Pulmonary artery endothelial cell (primary cell): ENCODE measurements at places on chromosomes 2 and 18.

- DNase-seq, result no peak
Measured at GRCh38 chr18:10195529-10195928, 258.9 kb upstream of the APCDD1 start.

GRCh38 chr2:23637011-23637778 lies 252.2 kb downstream of the KLHL29 start:
- peak; percentile 50 for DNase-seq

GRCh38 chr18:78582898-78583738 lies 396.5 kb upstream of the SALL3 start:
- DNase-seq, result no peak

DNA sequence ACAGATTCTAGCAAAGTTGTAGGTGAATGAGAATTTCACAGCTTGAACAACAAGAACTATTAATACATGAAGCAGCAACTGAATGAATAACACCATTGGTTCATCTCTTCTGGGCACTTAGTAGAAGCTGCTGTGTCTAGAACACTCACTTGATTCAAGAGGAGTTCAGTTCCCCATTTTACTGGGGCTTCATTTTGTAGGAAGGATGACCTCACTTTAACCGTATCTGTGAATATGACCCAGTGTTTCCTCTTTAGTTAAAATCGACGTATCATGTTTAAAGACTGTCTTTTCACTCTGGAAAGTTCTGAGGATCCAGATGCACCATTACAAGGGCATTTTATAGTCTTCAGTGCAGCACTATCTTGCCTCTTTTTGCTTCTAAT lies 47.8 kb downstream of the LRRTM1 start:
- no peak for DNase-seq

GRCh38 chr18:51907687-51908597 lies 432.1 kb upstream of the DCC start:
- DNase-seq, result no peak

DNA sequence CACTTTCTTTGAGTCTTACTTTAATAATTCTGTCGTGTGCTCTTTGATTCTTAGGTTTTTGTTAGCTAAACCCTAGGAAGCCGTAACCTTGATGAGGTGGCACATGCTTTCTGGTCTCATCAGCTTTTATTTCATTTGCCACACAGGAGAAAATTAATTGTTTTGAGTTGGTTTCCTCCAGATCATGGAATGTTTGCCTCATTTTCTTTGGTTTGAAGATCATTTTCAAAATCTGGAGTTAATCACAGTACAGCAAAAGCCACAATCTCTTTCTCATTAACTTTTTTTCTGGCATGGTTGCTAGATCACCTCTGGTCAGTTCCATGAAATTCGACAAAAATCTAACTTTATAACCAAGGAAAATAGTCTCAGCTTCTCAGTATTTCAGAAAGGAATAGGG lies 182.9 kb downstream of the MYO1B start:
- no peak for DNase-seq

DNA sequence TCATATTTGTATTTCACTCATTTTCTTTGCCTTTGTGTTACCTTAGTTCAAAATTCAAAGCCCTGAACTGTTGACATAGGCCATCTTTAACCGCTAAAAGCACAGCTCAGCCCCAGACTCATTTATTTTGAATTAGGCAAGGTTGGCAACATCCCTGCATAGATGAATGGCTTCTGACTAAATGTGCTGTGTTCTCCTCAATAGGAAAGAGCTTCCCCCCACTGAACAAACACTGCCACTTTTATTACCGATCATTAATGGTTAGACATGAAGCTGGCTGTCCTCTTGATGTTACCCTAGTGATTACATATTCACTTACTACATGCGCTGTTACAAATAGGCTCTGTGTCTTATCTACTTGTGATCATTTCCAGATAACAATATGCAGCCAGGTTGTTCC lies 170.7 kb downstream of the ADCYAP1 start:
- DNase-seq, result no peak

DNA sequence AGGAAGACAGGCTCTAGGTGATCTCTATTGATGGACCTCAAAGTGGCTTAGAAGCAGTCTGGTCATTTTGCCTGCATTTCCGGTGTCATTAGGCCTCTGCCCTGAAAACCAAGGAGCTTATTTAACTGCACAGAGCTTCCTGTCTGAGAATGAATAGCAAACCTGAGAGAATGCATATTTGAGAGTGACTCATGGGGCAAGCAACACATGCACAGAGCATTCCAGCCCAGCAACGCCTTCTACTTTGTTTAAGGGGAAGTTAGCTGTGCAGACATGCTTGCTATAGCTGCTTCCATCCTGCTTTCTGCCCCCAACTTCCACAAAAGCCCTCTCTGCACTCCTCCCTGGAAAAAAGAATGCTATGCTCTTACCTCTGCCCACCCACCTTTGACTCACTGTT lies 232.8 kb downstream of the GRB14 start:
- peak; percentile 10 for DNase-seq

GRCh38 chr2:86371527-86371926 lies 34.1 kb upstream of the REEP1 start:
- DNase-seq, result no peak

DNA sequence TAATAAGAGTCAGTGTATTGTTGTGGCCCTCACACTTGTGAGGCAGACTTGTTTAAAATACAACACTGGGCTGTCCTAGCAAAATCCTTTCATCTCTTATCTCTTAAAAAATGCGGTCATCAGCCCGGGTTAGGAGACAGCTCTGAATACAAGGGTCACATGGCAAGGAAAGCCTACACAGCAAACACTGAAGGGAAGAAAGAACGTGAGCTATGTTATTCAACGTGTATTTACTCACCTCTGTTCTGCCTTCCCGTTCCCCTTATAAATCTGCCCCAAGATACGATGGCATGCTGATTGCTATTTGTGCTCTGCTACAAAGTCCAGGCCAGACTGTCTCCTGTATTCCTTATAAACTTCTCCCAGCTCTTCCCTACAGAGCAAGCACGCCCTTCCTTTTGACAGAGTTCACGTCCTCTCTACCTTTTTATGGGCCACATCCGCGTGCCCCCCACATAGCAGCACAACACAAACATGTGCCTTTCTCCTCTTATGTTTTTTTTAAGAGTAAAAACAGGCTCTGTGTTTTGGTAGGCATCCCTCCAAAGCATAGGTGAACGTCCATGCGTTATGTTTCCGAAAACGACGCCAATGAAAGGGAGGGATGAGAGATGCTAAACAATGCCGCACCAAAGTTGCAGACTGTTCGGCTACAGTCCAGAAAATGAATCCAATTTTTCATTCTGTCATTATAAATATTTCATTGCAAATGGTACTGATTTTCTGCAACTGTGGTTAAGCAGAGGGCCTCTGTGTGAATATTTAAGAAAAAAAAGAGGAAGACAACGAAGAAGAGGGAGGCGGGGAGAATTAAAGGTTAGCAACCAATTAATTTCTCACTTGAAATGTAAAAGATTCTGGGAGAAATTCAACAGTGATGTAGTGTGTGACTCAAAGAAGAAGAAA lies 274.7 kb downstream of the ZNF521 start:
- DNase-seq, result no peak

DNA sequence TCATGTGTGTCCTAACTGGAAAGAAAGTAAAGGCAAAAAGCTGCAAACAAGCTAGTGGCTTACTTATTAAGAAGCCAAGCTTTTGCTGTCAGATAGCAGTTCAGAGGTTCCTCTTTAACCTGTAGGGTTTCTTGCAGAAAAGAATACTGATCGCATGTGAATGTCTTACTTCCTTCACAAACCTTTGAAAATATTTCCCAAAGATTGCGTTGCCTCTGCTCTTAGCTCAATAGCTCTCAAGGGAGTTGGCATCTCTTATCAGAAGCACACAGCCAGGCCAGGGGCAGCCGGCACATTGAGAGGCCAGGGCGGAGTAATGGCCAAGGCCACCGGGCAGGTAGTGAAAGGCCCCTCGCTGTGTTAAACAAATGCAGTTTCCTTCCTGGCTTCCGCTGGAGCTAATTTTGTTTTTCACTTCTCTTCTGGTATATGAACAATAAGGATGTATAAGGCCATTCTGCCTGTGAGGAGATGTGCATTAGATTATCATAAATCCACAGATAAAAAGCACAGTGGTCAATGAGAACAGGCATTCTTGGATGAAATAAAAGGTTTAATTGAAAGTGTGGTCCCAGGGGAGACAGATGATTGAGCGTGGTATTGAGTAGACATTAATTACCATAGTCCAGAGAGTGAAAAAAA lies 542.4 kb upstream of the NRP2 start:
- peak; percentile 85 for DNase-seq

DNA sequence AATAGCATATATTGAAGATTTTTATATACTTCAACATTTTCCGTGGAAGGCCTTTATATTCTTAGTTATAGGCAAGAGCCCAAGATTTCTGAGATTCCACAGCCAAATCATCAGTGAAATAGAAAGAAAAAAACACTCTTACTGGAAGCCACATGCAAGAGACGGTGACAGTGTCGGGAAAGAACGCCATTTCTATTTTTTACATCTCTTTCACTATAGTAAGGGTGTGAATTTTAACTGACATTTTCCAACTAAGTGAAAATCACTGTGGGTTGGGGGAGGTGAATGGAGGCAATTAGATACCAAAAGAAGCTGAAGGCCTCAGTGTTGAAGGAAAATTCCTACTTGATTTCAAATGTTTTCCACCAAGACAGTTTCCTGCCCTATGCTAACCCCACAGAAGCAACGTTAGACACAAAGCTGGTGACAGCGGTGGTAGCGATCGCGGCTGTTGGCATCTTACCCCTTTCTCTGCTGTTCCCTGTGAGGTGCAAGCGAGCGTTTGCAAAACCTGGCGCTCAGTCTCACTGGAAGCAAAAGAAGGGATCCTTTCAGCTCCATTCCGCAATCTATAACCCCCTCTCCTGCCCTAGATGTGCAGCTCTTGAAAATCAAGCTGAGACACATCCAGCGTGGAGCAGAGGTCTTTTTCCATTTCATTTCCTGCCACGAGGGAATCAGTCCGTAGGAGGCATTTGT lies 20.0 kb downstream of the ID2 start:
- no peak for DNase-seq

GRCh38 chr2:55000341-55000740 lies 49.9 kb downstream of the RTN4 start:
- no peak for DNase-seq

- no peak for DNase-seq
Measured at GRCh38 chr2:188475945-188476344, 184.3 kb downstream of the GULP1 start.

- no peak for DNase-seq
Measured at GRCh38 chr2:70962885-70963878, 15.2 kb upstream of the ANKRD53 start.

DNA sequence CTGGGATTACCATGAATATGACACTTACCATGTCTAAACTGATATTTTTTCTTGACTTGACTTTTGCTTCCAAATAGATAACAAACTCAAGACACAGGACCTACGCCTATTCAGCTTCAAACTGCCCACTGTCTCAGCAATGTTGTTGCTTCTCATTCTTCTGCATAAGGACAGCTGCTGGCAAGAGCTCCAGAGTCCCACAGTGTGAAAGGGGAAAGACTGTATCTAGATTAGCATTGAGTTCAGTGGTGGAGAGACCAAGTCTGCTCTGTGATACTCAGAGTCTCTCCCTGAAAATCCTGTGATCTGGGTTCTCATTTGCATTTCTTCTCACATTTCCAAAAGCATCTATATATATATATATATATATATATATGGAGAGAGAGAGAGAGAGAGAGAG lies 247.9 kb upstream of the NT5C1B start:
- DNase-seq, result no peak

DNA sequence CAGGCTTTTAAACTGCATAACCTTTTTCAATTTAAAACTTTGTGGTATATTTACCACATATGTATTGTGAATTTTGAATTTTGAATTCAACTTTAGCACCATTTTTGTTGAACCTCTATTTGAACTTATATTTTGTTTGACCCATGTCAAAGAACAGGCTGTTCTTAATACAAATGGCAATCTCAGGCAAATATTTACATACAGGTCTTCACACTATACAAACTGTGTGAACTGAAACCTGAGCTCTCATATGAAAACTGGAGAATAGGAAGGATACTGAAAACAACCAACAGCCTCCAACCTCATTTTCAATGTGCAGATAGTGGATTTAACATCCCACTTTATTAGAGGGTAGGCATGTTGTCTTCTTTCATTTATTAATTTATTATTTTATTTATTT lies 491.8 kb downstream of the KCNJ3 start:
- no peak for DNase-seq

GRCh38 chr2:221708902-221709301 lies 136.8 kb upstream of the EPHA4 start:
- DNase-seq, result no peak

DNA sequence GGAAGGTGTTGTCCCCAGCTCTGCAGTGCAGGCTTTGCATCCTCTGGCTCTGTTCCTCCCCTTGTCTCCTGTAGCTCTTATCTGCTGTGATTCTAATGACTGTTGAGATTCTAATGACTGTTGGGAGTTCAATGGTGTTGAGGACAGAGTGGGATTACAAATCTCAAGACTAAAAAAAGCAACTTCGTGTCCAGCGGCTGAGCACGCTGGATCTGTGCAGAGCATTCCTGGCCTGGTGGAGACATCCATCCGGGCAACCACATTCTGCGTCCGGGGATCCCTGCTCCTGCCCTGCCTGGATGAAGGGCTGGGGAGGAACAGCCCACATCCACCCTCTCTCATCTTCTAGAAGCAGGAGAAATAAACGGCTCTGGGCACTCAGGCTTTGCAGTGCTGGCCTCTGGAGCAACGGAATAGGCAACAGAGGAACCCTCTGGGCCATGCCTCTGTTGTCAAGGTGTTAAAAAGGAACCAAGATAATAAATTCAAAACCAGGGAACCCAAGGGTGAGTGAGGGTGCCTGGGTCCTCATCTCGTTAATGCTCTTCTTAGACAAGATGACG lies 106.7 kb upstream of the ASB18 start:
- no peak for DNase-seq

DNA sequence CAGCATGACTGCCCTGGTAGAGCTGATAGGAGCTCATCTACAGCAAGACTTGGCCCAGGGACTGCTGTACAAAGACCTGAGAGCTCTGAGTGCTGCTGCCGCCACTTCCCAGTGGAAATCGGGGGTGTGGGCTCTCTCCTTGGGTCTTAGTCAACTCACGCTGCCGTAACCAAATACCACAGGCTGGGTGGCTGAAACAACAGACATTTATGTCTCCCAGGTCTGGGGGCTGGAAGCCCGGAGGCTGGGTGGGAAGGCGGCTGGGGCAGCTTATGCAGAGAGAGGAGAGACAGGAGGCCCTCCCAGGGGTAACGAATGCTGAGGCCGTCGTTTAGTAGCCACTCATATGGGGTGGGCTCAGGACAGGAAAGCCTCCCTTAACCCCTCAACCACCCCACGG lies 15.4 kb upstream of the MAL start:
- no peak for DNase-seq

DNA sequence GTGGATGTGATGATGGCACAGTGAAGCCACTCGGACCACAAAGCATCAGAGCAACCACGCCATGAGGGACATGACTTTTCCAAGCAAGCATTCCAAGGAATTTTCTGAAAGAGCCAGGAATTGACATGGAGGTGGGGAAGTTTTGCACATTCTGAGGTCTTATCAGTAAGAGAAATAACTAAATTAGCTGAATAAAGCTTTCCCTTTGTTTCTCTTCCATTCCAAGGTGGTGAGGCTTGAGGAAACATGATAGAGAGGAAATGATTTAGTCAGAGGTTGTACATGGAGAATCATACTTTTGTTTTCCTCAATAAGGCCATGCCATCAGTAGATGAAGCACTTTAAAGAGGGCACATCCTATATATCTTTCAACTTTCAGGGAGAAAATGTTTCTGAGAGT lies 115.7 kb upstream of the MMADHC start:
- peak; percentile 58 for DNase-seq

GRCh38 chr2:11406958-11407381 lies 59.0 kb downstream of the E2F6 start:
- no peak for DNase-seq

- no peak for DNase-seq
Measured at GRCh38 chr2:180038997-180039396, 31.9 kb upstream of the CWC22 start.

GRCh38 chr2:147463881-147464520 lies 380.8 kb upstream of the ACVR2A start:
- no peak for DNase-seq
